AG10803 (cell line): ENCODE measurements at places on chromosomes 5 and 9.

DNA sequence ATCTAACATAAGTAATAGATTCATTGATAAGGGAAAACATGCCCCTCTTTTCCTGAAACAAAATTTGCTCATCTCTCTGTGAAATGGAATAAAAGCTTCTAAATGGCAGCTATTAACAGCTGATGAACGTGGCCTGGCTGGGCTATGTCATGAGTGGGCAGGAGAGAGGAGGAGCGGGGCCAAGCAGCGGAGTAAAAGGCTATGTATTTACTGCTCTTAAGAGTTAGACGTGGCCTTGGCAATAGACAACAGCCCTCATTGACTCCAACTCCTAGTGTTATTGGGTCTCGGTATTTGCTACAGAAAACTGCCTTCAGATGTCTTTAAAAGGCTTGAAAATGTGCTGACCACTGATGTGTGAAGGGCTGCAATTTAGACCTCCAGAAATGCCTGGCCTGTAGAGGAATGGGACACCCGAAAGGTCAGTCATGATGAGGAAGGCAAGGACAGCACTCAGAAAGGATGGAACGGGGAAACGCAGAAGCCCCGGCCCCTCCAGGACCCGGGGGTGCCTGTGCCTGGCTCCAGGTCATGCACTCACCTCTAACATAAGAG, 116.8 kb downstream of the PDZD2 start:
- no peak for DNase-seq

GRCh38 chr5:156367597-156367996, 40.6 kb downstream of the SGCD start:
- DNase-seq, result peak; percentile 98

DNA sequence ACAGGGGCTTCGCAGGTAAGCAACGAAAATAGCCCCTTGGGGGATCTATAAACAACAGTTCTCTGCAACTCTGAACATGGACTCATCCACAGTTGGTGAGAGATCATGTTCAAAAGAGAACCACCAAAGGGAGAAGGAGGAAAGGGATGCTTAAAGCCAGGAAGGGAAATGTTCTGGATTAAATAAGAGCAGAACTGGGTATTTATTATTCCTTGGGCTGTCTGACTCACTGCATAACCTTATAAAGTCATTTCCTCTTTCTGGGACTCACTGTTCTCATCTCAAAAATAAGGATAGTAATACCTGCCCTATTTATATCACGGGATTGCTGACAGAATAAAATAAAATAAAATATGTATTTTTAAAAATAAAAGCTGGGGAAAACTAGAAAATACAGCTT, 11.2 kb upstream of the MARCHF3 start:
- no peak for DNase-seq

GRCh38 chr5:6435356-6435755, 13.3 kb upstream of the UBE2QL1 start:
- DNase-seq, result no peak

DNA sequence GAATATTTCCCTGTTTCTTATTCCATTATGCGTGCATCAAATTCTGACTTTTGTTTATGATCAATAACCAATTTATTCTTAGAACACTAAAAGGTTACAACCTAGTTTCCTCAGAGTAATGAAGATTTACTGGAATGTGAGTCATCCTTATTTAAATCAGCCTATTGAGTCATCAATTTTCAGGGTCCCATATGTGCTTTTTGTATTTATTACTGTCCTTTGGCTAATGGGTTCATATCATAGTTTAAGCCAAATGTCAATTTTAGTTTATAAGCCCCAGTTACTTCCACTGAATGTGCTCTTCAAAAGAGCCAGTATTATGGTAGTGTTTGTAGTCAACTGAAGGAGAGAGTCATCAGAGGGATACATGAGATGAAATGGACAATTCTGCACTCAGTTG, 359.2 kb downstream of the PRR16 start:
- DNase-seq, result no peak

- DNase-seq, result no peak
Observed at GRCh38 chr5:175695161-175696126, 37.6 kb downstream of the HRH2 start.

DNA sequence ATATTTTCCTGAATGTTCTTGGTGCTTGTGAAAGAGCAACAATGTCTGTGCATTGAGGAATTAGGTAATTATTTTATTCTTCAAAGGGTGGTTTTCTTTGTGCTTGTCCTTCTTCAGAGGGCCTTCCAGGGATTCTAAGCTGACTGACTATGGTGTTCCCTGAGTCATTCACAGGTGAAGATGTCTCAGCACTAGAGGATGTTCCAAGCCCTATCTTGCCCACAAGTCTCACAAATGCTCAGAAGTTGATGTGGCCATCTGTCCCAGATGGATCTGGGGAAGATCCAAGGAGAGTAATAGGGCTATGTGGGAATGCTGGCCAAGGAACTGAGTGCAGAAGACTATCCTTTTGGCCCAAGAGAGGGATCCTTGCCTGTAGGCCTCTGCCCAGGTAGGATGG, 120.9 kb downstream of the ADAMTSL1 start:
- DNase-seq, result no peak

- DNase-seq, result no peak
Observed at GRCh38 chr5:95035891-95036685, 248.8 kb downstream of the MCTP1 start.

- peak; percentile 97 for DNase-seq
Observed at GRCh38 chr9:134434894-134435506, 108.7 kb downstream of the RXRA start.

- peak; percentile 88 for DNase-seq
Observed at GRCh38 chr9:136564379-136564988, 18.6 kb upstream of the NOTCH1 start.

DNA sequence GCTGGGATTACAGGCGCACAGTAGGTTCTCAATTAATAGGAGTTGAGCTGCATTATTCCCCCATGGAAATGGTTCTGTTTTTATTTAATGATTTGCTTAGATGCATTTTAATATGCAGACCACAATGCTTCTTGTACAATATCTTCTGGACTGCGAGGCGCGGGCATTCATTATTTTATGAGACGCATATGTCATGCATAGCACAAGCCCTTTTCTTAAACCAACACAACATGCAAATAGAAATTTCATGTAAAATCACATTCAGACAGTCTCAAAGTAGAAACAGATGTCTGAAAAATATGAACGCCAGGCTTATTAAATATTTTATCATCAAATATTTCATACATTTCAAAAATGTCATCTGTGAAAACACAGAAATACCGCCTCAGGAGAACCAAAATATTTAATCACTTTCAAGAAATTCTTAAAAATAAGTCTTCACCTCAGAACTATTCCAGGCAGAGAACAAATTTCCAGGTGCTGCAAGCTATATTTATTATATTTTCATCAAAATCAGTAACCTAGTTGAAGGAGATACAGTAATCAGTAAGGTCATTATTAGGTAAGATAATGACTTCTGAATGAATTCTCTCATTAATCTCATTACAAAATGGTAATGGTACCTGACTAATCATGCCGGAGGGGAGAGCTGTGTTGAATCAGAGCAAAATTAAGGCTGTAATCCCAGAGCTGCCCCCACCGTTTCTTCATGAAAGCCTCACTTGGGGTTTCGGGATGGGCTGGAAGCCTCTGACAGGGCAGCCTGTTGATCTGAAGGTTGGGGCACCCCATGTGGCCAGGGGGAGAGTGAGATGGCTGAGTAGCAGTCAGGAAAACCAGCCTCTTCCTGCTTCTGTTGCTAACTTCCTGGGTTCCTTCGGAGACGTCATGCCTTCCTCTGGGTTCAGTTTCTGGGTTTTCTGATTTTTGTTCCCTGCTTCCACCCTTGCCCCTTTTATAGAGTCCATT, 133.9 kb upstream of the ZNF618 start:
- no peak for DNase-seq

GRCh38 chr9:116027096-116027495, 126.5 kb upstream of the PAPPA start:
- DNase-seq, result peak; percentile 61

DNA sequence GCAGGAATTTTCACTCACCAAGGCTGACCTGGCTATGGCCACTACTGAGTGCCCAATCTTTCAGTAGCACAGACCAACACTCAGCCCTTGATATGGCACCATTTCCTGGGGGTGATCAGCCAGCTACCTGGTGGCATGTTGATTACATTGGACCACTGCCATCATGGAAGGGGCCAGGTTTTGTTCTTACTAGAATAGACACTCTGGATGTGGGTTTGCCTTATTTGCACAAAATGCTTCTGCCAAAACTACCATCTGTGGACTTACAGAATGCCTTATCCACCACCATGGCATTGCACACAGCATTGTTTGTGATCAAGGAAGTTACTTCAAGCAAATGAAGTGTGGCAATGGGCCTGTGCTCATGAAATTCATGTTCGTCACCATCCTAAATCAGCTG, 69.7 kb upstream of the SH3GL2 start:
- DNase-seq, result no peak

- DNase-seq, result no peak
Observed at GRCh38 chr5:126055348-126055729, 367.9 kb upstream of the GRAMD2B start.

GRCh38 chr5:9473624-9474023, 72.3 kb downstream of the SEMA5A start:
- peak; percentile 75 for DNase-seq

GRCh38 chr9:6096821-6097220, 81.4 kb upstream of the RANBP6 start:
- peak; percentile 76 for DNase-seq

DNA sequence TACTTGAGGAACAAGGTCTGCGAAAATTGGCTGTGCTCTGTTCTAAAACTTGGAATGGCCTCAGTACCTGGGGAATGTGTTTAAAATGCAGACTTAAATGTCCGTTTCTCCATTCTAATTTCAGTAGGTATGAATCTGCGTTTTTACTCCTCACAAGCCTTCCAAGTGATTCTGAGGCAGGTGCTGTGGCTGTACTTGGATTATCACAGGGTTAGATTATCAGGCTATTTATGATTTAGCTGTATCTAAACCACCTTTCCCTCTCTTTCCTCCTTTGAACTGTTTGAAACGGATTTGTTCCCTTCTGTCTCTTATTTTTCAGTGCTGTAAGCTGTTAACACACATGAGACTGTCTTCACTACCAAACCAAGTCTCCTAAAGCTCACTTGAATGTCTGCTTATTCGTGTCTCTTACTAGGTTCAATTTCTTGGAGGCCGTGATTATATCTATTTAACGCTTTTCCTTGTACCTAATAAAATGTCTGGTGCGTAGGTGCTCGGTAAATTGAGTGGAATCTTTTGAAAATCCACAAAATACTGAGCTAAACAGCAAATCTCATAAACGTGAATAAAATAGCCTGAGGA, 714 bp upstream of the CETN3 start:
- peak; percentile 9 for DNase-seq

DNA sequence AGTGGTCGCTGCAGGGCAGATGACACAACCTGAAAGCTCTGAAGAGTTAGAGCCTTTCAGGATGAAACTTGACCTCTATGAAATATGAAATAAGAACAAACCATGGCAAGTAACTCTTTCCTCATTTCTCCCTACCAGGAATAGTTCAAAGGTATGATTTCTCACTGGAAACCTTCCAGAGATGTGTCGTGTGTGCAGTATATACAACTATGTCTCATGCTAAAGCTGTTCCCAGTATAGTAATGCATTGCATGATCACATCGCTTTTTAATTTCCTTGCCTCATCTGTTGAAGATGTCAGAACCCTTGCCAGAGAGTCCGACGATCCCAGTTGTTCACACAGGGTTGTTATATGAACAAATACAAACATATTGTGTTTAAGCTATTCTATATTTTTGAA, 45.8 kb upstream of the RGMB start:
- DNase-seq, result no peak

GRCh38 chr9:73231203-73231602, 79.5 kb downstream of the ANXA1 start:
- no peak for DNase-seq

GRCh38 chr5:148776780-148777179, 49.6 kb upstream of the ADRB2 start:
- peak; percentile 80 for DNase-seq

DNA sequence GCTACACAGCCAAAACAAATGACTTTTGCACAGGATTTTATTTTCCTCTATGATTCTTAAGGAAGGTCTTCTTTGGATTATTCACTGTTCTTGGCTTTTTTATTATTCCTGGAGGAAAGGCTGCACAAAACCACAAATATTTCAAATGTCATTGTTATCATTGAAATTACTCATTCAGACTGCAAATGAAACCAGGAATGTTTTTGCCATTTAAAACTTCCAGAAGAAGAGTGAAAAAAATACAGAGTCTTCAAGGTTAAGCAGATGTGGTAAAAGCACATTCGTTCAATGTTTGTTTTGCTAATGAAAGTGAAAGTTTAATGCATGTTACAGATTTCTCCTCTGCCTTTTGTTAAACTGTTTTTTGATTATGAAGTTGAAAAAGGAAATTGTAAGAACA, 238.2 kb downstream of the TLE4 start:
- peak; percentile 79 for DNase-seq

GRCh38 chr5:125483609-125484008, 737.2 kb upstream of the ZNF608 start:
- DNase-seq, result no peak

DNA sequence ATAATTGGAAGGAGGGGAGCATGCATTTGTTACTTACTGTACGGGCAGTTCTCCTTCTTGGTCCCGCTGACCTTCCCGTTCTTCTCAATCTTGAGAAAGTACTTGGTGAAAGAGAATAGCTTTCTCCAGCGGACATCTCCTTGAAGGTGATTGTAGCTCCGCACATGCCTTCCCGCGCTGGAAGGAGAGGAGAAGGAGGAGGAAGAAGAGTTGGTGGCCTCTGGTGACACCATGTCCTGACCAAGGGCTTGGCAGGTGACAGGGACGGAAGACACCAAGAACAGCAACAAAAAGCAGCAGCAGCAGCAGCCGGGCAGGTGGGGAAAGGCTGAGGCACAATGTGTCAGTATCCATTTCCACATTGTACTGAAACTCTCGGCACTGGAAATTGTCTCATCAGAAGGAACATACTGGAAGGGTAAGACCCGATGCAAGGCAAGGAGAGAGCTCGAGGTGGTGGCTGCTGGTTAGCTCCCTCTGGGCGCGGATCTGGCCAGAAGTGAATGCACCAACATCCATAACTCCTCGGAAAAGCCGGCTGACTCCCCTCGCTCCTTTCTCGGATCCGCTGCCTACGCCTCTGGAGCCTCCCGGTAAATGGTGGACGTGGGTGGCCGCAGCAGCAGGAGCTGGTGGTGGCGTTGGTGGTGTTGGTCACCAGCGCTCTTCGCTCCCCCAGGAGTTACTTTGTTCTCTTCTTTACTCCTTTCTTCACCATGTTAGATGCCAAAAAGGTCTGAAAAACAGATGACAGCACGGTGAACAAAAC, 715 bp downstream of the FGF10 start:
- peak; percentile 9 for DNase-seq

GRCh38 chr9:1531424-1531823, 481.3 kb downstream of the DMRT2 start:
- no peak for DNase-seq

- DNase-seq, result no peak
Observed at GRCh38 chr5:142780871-142781270, 10.7 kb downstream of the ARHGAP26 start.

- no peak for DNase-seq
Observed at GRCh38 chr9:138103111-138103848, 225.7 kb downstream of the CACNA1B start.
